ENCODE measurements at places on chromosomes 6 and 20.

- DNase-seq: no peak
- H3K4me3 ChIP-seq: no peak overlapping the region
- H3K27ac ChIP-seq: no peak overlapping the region
- H3K4me1 ChIP-seq: no peaks in the 10 kb centered on the region
- no peaks in the 10 kb centered on the region for H3K27me3 ChIP-seq
Measured at GRCh38 chr6:129867403-129867802, 6.3 kb upstream of the TMEM244 start.

DNA sequence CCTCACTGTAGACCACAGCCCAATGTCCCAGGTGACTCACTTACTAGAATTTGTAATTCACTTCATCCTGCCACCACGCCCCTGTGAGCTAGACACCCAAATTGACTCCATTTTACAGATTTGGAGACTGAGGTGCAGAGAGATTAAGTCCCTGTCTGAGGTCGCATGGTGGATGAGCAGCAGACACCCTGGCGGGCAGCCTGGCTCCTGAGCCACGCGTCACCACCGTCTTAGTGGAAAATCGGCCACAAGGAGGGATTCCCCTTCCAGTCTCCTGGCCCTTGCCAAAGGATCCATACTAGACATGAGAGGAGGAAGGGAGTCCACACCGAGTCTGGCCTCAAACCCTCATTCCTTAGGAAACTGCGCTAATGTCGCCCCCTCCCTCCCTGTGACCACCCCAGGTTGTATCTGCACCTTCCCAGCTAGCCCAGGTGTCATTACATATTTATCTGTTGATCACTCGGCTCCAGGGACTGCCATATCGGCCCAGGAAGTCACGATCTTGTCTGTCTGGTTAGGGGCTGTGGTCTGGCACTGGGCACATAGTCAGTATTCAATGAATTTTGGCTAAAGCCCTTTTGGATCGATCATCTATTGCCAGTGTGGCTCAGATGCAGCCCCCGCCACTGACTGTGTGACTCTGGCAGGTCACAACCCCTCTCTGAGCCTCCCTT is 25.7 kb upstream of the PTGIS start:
- peaks cover under 1% of the 10 kb centered on the region for H3K27me3 ChIP-seq
- no peak for DNase-seq
- H3K27ac ChIP-seq: no peak overlapping the region
- H3K4me1 ChIP-seq: no peaks in the 10 kb centered on the region
- no peak overlapping the region for H3K4me3 ChIP-seq

GRCh38 chr20:50169329-50169823 is 15.9 kb upstream of the PEDS1 start:
- H3K4me3 ChIP-seq: no peak overlapping the region
- H3K27me3 ChIP-seq: no peaks in the 10 kb centered on the region
- peak overlapping the region; percentile 52 for H3K27ac ChIP-seq
- no peaks in the 10 kb centered on the region for H3K36me3 ChIP-seq
- peaks cover 16% of the 10 kb centered on the region for H3K4me1 ChIP-seq
- peak; percentile 86 for DNase-seq

GRCh38 chr6:151539506-151540268 is 45.9 kb downstream of the CCDC170 start:
- H3K27ac ChIP-seq: no peak overlapping the region
- H3K4me1 ChIP-seq: no peaks in the 10 kb centered on the region
- no peaks in the 10 kb centered on the region for H3K36me3 ChIP-seq
- no peak overlapping the region for H3K4me3 ChIP-seq
- DNase-seq: no peak

DNA sequence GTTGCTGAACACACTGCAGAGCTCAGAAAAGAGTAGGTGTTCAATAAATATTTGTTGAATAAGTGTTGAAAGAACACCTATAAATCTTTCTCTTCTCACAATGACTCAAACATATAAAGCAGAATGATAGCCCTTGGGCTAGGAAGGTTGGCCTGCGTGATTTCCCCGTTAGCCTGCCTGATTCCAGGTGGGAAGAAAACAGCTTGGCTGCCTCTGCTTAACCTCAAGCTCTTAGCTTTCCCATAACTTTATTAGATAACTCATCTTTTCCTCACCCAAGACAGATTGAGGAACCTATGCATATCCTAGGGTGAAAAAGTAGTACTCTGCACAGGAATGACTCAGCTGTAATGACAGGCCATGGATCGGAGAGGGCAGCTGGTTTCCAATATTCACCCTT is 300.3 kb upstream of the ID4 start:
- H3K27me3 ChIP-seq: no peaks in the 10 kb centered on the region
- H3K27ac ChIP-seq: no peak overlapping the region
- no peaks in the 10 kb centered on the region for H3K36me3 ChIP-seq
- no peak for DNase-seq
- H3K4me1 ChIP-seq: no peaks in the 10 kb centered on the region
